ENCODE measurements at places on chromosomes 1 and 21. TPM values are rescaled to one million over a fixed set of nuclear protein-coding genes. Genes with fewer than 3 reads are reported as not detected.

The LCE2C gene
- total RNA-seq = not detected

DNA sequence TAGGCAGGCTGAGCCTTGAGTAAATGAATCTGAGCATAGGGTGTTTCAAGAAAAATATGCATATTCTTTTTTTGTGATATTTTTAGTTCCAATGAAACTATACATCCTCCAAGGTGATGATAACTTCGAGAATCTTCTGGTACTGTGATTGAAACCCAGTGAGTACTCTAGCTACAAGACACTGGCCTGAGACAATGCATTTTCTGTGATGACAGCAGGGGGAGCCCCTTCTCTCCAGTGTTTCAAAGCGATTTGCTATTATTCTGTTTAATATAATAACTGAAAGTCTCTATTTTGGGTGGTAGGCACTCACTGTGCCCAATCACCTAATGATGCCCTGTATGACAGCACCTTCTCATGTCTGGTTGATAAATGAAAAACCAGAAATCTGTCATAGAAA lies 12.1 kb downstream of the IRF2BP2 start:
- no peak for DNase-seq

The PDPN gene
- total RNA-seq = 25.8 TPM

GRCh38 chr1:204587621-204588020 lies 71.4 kb downstream of the MDM4 start:
- no peak for DNase-seq

The DIO1 gene
- not detected for total RNA-seq

The HES3 gene
- not detected for total RNA-seq

DNA sequence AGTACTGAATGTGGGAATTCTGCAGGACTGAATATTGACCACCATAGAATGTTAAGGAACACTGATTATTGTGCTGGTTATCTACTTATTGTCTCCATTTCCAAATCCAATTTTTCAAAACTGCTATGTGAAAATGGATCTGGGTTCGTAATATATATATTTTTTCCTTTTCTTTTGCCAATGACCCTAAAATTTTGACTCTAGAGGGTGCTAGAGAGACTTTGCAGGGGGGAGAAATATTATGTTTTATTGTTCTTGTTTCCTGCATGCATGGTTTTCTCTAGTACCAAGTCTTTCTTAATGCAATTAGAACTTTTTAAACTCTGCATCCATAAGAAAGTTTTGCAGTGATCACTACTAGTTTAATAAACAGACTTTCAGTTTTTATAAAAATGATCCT lies 1256.9 kb downstream of the BRINP3 start:
- DNase-seq = no peak

- DNase-seq = no peak
Observed at GRCh38 chr1:223386013-223386412, 7.2 kb upstream of the CCDC185 start.

Data from left cardiac atrium (tissue), 4 donors.